ENCODE measurements at places on chromosomes 13 and 19. TPM values are rescaled to one million over a fixed set of nuclear protein-coding genes. Genes with fewer than 3 reads are reported as not detected.

Gene ADGRE2
- 3.3 TPM for total RNA-seq

DNA sequence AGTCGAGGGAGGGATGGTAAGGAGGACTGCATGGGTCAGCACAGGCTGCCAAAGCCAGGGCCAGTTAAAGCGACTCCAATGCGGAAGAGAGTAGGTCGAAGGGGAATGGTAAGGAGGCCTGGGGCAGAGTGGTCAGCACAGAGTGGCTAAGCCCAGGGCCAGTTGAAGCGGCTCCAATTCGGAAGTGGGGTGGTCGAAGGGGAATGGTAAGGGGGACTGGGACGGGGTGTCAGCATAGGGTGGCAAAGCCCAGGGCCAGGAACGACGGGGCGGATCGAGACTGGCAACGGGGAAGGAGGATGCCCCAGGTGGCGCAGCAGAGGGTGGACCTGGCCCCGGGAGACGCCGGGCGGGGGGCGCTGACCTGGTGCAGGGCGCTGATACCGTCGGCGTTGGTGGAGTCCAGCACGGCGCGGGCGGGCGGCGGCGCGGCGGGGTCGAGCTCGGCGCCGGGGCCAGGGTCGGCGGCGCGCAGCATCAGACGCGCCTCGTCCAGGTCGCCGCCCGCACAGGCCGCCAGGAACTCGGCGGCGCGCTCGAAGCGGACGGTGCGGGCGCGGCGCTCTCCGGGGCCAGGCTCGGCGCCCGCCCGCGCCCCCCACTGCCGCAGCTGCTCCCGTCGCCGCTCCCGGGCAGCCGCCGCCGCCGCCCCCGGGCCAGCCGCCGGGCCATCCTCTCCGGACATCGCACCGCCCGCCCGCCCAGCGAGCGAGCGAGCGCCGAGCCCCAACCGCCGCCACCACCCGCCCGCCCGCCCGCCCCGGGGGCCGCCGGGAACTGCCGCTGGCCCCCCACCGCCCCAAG is at the start of gene PPP1R12C:
Gene PPP1R12C, minus strand, starts transcription at position 779 of the 804 bp plus-strand sequence. Its CDS starts 94 bp downstream, at position 685.
- peak; percentile 32 for DNase-seq

Gene C19orf85
- total RNA-seq = not detected

Gene MBD3L3
- not detected for total RNA-seq

Gene FPR1
- 1.5 TPM for total RNA-seq

DNA sequence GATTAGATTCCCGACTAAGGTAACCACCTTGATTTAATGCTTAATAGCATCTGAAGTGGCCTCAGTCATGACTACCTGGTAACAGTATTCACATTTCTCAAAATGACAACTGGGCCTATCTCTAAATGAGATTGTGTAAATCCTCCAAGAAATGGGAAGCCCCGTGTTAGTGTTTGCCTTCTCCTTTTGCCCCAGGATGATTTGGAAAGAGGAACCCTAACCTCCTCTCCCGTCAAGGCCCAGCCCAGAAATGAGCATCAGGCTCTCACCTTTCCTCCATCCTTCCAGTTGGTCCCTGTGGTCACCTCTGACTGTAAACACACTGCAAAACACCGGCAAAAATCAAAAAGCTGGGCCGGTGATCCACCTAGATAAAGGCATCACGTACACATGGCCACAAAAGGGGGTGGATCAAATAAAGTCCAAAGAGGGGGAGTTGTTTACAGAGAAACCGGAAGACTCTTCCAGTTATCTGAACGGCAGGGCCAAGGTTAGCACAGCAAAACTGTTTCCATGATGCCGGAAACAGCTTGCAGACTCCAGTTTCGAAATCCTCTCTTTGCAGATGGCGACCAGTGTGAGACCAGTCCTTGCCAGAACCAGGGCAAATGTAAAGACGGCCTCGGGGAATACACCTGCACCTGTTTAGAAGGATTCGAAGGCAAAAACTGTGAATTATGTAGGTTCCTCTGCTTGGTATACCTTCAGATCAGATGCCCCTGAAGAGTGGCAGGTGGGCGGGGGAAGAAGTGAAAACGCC is 16.4 kb downstream of the F10 start:
- no peak for DNase-seq

GRCh38 chr19:10979951-10980381 is 19.1 kb downstream of the SMARCA4 start:
- DNase-seq = peak; percentile 24

Gene CELF5
- total RNA-seq = not detected

DNA sequence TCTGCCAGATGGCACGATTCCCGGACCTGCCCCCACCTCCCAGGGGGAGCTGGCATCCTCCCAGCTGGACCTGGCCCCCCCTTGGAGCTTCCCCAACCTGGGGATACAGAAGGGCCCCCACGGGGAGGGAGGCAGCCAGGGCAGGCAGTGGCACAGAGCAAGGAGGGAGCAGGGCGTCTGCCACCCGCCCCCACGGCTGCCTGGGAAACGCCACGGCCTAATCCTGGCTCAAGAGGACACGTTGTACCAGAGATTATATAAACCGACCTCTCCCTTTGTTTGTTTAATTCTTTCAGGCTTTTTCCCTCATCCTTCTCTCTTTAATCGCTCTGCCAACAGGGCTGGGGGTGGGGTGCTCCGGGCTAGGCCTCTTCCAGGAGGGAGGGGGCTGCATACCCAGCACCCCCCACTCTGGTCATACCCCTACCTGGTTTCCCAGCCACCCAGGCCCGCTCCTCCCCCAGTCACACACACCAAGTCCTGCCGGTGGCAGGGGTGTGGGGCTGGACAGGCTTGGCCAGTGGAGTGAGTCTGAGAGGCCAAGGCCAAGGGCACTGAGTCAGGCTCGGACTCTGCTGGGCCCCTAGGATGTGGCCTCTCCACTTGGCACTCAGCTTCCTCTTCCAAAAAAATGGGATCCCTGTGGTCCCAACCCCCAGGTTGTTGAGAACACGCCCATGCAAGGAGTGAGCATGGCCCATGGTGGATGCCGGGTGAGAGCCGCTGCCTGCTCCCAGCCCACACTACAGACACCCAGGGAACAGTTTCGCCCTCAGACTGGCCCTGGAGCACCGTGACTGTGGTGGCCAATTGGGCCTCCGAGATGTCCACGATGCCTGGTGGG is 29.5 kb upstream of the NFIC start:
- DNase-seq = peak; percentile 94

Gene SH2D3A
- total RNA-seq = 45.8 TPM

- DNase-seq = peak; percentile 45
These were observed at the start of gene KCTD15 for GRCh38 chr19:33796164-33796875. Gene KCTD15, plus strand, starts transcription at chr19:33796870. Its CDS starts 3,585 bp downstream, at chr19:33800455.

GRCh38 chr19:35718345-35719041 is 690 bp downstream of the KMT2B start:
- peak; percentile 49 for DNase-seq

- DNase-seq = no peak
These were observed 14.6 kb upstream of the SLC7A10 start for GRCh38 chr19:33240181-33240771.

DNA sequence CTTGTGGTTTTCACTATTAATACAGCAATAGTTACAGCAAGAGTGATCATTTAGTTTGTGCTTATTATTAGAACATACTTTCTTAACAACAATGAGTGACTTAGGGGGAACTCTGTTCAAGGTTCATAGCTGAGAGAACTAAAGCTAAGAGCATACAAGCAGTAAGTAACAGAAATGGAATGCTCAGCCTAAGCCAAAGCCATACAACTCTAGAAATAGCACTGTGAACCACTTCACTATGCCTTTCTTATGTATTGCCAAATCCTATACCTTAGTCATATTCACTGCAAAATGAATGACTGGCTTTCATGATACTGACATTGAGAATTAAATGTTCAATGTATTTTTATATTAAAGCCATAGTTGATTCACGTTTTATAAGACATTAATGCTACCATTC is 599.7 kb upstream of the SLITRK1 start:
- no peak for DNase-seq

DNA sequence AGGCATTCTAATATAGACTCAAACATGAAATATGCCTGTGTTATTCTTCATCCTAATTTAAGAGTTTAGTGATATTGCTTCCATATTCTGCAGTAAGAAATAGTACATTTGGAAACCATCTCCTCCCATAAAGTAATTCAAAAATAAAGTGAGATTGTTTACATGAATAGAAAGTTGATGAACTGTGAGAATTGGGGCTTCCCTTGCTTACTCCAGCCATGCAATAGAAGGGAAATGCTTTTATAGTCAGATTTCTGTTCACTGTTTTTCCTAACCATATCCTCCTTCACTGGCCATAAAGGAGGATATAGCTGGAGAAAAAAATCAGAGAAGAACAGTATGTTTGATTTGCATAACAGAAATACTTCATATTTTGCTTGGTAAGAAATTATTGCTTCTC is 7.8 kb downstream of the LRCH1 start:
- DNase-seq = no peak

DNA sequence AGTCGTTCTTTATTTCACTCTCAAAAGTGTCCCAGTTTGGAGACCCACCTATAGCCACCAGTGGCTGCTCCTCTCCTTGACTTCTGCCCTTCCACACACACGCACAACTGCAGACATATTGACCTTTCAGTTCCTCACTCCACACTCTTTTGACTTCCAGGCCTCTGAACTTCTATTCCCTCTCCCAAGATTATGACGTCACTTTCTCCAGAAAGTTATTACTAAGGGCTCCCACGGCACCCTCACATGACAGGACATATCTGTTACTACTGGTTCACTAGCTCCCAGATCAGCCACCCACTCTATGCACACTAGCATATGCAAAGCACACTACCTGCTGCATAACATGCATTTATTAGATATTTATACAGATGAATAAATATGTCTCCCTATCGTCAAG is 45.9 kb downstream of the XPO4 start:
- no peak for DNase-seq

DNA sequence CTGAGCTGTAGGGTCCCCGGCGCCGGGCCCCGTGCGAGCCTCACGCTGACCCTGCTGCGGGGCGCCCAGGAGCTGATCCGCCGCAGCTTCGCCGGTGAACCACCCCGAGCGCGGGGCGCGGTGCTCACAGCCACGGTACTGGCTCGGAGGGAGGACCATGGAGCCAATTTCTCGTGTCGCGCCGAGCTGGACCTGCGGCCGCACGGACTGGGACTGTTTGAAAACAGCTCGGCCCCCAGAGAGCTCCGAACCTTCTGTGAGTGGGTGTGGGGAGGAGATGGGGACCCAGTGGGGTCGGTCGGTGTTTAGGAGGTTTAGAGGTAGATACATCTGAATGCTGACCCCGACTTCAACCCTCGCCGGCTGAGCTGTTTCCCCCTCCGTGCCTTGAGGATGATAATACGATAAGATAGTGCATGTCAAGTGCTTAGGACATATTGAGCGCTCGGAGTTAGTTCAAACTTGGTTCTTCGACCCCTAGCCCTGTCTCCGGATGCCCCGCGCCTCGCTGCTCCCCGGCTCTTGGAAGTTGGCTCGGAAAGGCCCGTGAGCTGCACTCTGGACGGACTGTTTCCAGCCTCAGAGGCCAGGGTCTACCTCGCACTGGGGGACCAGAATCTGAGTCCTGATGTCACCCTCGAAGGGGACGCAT is 1.9 kb downstream of the ICAM5 start:
- no peak for DNase-seq

GRCh38 chr13:32726374-32727037 is 140.3 kb downstream of the PDS5B start:
- DNase-seq = no peak

- no peak for DNase-seq
These were observed 143.5 kb upstream of the SOX1 start for GRCh38 chr13:111923439-111923838.

Gene TMEM86B
- 40.8 TPM for total RNA-seq

- no peak for DNase-seq
These were observed 4.5 kb upstream of the ZNF554 start for GRCh38 chr19:2815191-2815614.

DNA sequence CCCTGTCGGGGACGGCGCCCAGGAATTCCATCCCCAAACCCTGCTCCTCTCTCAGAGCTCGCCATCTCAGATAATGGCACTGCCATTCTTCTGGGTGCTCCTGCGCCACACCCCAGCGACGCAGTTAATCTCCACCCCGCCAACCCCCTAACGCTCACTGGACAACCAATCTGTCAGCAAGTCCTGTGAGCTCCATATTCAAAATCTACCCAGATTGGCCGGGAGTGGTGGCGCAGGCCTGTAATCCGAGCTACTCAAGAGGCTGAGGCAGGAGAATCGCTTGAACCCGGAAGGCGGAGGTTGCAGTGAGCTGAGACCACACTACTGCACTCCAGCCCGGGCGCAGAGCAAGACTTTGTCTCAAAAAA is 18.6 kb downstream of the FCGBP start:
- no peak for DNase-seq

Gene SIGLEC10
- not detected for total RNA-seq

DNA sequence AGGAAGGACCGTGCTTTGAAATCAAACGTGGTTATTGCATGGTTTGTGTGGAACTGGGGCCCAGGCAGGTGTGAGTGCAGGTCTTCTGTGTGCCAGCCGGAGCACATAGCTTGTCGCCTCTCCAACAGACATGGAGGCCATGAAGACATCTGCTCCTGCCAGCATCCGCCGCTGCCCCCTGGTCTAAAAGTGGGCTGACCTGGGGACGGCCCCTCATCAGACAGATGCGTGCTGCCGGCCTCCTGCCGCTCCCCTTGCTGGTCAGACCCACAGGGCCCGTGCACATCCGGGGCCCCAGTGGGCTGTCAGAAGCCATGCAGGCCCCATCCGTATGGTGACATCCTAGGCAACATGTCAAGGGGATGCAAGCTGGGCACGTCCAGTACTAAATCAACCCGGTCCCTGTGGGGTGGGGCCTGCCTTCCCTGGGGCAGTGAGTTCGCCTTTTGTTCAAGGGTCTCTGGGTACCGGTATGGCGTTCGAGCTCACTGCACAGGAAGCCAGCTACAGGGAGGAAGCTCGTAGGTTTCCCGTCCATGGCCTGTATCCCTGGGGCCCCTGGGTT is 88.0 kb upstream of the MCF2L start:
- no peak for DNase-seq

- DNase-seq = peak; percentile 54
These were observed 1.9 kb upstream of the KLK15 start for GRCh38 chr19:50835103-50835784.

DNA sequence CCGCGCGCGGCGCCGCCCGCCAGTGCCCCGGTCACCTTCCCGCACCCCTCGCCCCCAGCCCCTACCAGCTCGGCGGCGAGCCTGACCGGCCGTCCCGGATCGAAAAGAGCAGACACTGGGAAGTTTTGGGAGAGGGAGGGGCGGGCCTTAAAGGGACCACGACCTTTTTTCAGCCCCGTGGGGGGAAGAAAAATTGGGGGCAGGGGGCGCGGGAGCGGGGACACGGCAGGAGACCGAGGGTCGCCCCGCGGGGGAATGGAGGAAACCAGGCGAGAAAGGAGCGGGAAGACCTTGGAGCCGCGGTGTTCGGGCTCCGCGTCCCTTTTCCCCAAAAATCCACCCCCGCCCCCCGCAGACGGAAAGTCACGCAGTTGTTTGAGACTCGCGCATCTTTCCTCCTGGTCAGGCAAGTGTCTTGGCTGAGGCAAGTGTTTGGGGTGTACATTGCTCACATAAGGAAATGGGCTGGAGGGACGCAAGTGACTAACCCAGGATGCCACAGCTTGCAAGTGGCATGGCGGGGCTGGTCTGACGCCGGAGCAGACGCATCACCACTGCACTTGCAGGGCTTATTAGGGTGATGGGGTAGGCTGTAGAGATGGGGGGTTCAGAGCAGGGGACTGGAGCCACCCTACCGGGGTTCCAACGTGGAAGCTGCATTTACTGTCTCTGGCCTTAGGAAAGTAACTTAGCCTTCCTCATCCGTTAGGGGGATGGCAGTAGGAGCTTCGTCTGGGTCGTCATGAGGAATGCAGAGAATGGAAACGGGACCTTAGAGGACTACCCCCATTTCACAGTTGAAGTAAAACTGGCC is 2.7 kb upstream of the HNRNPL start:
- peak; percentile 65 for DNase-seq

GRCh38 chr13:42970824-42971690 is 21.0 kb downstream of the EPSTI1 start:
- peak; percentile 50 for DNase-seq
